Activated naive CD8-positive, alpha-beta T cell treated with anti-CD3 and anti-CD28 coated beads, Interleukin-2, amount 50 U/mL, for 24 hours (primary cell): ENCODE measurements at places on chromosomes 2 and 18.

- DNase-seq = no peak
Measured at GRCh38 chr2:121722479-121722878, 14.2 kb downstream of the NIFK start.

DNA sequence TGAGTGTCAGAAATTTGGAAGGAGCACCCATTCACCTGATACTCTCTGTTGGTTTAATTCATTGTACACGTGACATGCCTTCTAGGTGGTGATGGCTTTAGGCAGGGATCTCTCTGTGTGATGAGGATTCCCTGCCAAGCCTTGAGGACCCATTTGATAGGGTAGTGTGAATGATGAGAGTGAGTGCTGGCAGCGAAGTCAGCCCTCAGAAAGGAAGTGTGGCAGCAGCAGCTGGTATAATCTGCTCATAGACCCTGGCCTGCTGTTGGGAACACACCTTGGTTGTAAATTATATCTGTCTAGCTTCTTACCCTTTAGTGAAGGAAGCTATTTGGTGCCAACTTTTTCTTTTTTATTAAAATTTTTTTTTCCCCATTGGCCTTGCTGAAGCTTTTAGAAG, 164.5 kb downstream of the HAUS1 start:
- DNase-seq = no peak

- DNase-seq = no peak
Measured at GRCh38 chr18:48742706-48743475, 204.1 kb downstream of the CTIF start.

DNA sequence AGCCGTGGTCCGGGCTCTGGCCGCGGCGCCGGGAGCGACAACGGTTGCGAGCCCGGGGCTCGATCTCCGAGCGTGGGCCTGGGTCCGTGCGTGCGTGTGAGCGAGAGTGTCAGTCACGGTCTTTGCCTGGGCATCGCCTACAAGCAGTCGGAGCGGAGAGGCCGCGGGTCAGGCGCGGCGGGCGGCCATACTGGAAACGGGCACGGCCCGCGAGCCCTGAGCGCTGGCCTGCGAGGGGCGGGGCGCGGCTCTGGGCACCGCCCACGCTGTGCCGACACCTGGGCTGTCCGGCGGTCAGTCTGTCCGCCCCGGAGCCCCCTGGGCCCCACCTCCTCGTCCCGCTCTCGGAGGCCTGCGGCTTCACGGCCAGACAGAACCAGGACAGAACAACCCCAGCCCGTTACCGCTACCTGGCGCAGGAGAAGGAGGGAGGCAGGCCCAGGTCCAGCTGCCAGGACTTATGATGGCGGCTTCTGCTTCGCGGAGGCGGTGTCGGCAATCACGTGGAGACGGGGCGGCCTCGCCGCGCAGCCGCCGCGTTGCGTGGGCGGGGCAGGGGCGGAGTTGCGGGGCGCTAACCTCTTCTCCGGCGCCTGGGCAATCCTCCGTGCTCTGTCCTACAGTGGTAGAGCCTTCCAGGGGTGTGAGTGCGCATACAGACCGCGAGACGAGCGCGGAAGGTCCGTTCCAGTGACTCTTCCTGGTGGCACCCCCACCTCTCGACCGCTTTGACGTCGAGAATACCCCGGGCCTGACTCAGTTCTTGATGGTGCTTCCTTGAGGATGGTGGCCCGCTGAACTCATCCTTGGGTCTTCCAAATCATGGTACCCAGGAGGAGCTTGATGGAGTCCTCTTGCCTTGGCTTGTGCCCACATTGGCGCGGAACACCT, at the start of gene TMEM131:
Gene TMEM131 (minus strand): TSS at position 215 of the 891 bp plus-strand sequence. CDS start 286 bp downstream, outside the sequence.
- peak; percentile 97 for DNase-seq

DNA sequence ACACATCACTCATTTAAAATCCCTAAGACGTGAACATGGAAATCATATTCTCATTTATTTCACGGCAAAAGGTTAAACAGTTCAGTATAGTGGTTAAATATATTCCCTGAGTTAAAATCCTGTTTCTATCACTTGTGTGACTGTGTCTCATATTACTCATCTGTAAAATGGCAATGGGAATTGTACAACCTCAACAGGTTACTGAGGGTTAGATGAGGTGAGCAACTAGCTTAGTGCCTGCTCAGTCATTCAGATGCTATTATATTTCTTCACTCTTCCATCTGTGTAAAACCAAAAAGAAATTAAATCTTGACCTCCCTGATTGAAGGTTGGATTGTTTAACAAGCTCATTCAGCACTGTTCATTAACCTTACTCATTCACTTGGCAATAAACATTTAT, 212.4 kb upstream of the STK17B start:
- DNase-seq = no peak

DNA sequence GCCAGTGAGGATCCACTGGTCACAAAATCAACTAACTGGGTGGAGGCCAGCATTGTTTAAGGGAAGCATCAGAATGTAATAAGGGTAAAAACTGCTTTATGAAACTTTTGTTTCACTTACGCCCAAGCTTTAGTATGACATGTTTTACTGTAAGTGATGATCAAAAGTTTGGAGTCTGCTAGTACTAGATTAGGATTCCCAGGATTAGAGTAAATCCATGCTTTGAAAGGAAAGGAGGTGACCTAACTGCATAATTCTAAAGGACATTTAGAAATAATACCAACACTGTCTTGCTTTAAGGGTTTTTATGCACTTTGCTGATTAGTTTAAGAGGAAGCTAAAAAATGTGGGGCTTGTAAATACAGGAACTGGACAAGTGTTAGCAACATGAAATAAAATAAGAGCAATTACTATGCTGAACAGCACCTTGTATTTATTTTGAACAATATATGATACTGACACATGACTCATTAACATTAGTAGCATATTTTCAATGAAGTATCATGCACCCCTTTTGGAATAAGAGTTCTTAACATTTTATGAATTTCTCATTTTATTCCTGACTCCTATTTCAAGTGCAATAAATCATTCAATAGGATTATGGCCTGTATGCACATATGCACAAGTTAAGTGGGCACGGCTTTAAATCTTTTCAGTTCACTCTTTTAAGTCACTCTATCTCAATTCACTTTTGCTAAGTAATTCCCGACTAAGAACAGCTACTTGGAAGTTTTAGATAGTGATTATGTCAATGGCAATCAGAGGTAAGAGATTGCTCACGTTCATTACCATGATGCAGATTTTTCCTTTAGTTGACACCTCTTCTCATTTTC, 62.5 kb downstream of the STK39 start:
- no peak for DNase-seq

- no peak for DNase-seq
Measured at GRCh38 chr18:28331551-28331950, 154.6 kb upstream of the CDH2 start.

DNA sequence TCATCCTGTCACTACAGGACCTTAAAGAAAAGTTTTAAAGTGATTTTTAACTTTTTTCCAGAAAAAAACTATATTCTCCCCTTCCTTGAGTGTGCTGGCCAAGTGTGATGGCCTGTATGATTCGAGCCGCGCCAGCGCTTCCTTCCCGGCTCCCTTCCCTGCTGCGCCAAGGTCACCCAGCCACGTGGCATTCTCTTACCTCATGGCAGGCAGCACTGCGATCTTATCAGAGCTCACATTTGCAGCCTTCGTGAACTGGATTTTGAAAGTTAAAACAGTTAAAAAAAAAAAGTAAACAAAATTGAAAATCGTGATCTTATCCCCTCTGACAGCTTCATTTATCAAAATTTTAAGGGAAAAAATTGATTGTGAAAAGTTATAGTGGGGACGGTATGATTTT, 279.8 kb downstream of the PTGR3 start:
- DNase-seq = no peak

DNA sequence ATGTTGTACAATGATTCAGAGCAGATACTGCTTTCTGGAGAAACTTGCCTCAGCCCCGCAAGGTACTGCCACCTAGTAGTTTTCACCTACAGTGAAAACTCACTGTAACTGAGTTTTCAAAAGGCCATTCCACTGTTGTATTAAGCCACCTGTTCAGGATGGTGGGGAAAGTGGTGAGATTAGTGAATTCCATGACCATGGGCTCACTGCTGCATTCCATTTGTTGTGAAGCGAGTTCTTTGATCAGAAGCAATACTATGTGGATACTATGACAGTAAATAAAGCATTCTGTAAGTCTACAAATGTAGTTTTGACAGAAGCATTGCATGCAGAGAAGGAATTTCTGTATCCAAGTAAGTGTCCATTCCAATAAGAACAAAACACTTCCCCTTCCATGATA, 113.6 kb downstream of the LAMA3 start:
- no peak for DNase-seq

GRCh38 chr2:162079514-162079913, 5.5 kb upstream of the DPP4 start:
- DNase-seq = no peak

DNA sequence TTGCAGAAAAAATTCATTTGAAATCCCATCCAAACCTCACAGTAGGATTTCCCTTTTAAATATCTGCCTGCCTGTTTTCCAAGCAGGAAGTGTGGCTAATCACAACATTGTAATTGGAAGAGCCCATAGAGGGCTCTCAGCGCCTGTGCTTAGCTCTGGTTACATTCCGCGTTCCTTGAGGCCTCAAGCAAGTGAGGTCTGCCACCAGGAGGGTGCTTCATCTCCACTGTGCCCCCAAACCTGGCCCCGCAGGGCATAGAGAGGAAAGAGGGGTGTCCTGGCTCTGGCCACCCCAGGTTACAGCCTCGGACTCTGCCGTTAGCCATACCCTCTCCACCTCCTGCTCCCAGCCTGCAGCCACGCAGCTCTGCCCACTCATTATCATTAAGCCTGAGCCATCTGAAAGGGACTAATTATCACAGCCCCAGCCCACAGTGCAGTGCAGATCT, 214.8 kb downstream of the SP3 start:
- no peak for DNase-seq

GRCh38 chr2:31397094-31397493, 17.4 kb downstream of the XDH start:
- DNase-seq = no peak

GRCh38 chr2:127174136-127174535, 46.0 kb downstream of the CYP27C1 start:
- no peak for DNase-seq

GRCh38 chr18:44602380-44602779, 78.3 kb upstream of the SETBP1 start:
- DNase-seq = no peak

DNA sequence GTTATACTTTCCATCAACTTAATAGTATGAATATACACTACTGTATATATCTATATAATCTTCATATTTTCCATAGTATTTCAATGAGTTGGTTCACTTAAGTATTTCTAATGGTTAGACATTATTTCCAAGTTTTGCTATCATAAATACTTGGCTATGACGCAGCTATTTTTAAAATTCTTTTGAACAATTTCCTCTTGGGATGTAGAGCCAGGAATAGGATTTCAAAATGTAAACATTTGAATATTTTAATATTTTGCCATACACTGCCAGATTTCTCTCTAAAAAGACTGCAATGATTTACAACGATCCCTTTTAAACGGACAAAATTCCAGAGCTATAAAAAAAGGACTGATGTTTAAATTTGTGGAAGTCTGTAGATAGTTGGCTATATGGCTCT, 95.6 kb downstream of the NUP35 start:
- DNase-seq = no peak

GRCh38 chr18:42163321-42163720, 208.3 kb downstream of the PIK3C3 start:
- DNase-seq = no peak

DNA sequence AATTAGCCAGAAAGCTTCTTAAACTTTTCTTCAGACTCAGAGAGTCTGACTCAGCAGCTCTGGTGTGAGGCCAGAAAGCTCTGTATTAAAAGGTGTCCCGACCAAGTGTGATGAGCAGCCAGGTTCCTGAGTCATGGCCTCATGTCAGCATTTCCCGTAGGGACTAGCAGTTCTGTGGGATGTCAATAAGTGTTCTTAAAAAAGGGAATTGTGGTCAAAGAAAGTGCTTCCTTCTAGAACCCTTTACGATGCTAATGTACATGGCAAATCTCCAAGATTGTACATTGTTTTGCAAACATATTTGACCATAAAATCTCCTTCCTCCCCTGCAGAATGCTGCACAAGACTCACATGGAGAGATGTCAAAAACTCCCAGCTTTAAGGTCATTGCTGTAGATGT, 80.1 kb downstream of the PLA2R1 start:
- no peak for DNase-seq

DNA sequence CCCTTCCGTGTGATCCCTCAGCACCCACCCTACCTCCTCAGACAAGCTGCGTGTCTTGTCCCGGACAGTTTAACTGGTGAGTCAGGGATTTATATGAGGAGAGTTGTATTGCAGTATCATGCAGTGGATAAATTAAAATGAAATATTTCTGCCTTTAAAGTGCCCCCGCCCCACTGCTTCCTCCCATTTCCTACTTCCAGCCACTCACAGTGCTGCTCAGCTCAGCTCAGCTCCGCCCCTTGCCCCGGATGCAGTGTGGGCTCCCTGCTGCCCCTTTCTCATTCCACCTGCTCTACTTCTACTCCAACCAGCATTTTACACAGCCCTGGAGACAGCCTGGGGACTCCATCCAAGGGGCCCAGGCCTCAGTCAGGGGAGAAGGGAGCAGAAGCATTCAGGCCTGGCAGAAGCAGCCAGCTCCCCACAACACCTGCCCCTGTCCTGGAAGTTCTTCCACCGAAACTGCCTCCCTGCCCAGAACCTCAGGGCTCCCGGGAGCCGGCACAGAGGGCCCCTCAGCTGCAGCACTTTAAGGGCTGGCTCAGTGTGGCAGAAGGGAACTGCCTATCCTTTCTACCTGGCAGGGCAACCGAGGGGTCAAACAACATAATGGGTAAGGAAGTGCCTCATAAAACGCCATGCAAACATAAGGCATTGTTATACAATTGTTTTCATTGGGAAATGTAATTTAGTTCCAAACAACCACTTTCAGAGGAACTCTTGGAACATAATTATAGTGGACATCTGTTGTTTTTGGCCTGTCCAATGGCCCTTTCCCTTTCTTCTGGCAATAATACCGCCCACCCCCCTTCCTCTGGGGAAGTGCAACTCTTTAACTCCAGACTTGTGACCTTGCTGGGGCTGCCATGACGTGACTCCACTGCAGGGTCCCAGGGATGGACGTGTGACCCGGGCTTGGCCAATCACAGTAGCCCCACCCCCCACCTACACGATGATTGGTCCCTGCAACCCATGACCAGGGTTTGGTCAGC, 102.3 kb downstream of the LIPG start:
- no peak for DNase-seq

DNA sequence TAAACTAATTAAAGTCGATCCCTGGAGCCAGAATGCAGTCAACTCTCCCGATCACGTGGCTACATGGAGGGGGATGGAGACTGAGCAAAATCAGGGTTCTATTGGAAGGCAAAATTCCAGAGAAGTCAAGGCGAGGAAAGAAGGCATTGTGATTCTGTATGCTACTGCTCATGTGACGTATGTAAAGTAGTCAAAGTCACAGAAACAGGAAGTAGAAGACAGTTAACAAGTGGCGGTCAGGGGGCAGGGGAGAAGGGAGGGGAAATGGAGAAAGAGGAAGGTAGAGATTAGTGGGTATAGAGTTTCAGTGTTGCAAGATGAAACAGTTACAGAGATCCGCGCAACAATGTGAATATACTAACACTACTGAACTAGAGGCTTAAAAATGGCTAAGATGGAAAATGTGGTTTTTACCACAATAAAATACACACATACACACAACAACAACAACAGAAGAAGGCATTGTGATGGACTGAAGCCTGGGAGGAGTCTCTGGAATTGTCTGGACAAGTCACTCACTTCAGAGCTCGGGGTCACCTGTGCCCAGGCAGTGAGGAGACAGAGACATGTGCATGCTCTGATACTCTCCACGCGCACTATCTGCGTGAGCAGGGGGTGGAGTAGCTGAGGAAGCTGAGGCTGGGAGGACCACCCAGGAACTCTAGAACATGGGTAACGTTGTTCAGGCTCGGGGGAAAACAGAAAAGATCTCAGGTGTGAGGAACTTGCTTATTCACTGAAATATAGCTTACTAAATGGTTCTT, 89.9 kb upstream of the CDCA7 start:
- peak; percentile 10 for DNase-seq
